Activated CD8-positive, alpha-beta memory T cell treated with anti-CD3 and anti-CD28 coated beads for 4 hours (primary cell): ENCODE measurements at places on chromosomes 4 and X.
A peak's percentile ranks its signal among the peaks of the same experiment; 100 is the strongest.

DNA sequence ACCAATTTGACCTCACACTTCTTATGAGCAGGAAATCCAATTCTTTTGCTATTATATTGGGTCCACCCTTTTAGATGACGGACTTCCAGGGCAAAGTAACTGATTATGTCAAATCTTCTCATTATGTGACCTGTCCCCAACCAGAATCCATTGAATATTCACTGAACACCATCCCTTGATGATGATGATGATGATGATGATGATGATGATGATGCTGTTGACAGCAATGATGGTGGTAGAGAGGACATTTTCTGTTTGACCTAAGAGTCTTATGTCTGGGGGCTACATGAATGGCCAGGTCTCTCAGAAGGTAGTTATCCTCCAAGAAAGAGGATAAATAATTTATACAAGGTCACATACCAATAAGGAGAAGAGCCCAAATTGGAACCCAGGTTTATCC lies 5.2 kb downstream of the TCEAL8 start:
- DNase-seq, result no peak

DNA sequence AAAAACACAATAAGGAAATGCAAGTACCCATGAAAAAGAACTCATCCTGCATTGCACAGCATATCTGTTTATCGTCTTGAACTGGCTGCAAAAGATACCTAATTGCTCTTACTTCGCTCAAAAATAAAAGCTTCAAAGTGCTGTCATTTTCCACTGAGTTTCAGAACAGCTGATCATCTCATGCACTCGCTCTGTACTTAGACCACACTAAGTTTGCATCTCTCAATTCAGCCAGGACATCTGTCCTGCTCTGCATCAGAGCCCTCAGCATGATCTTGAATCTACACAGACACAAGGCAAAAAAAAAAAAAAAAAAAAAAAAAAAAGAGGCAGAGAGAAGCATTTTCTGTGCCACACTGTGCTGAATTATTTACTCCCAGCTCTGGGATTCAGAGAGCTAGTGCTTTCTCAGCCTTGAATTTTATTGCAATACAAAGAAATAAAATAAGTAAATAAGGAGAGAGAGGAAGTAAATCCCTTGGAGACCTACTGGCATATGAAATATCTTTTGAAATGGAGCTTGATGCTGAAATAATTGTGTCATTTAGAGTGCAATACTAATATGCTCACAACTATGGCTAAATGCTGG lies 81.3 kb downstream of the PPP1R2C start:
- DNase-seq, result no peak

GRCh38 chrX:102155806-102156179 lies at the start of gene BEX5:
TSS of gene BEX5 (minus strand) at chrX:102155977. CDS start at chrX:102154265, 1,712 bp downstream.
- peak; percentile 19 for DNase-seq

DNA sequence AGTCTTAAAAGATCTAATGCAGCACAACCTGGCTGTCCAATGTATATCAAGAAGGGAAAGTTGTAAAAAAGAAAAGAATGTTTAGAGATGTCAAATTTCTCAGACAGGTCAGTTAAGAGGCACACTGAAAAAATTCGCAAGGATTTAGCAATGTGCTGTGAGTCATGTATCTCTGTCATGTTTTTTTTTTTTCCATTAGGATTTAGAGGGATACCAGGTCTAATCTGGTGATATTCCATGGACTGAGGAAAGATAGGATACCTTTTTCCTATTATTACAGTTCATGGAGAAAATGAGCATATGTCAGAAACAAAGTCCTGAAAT lies 815.4 kb upstream of the PCDH10 start:
- no peak for DNase-seq

GRCh38 chr4:73710094-73710493 lies 30.3 kb upstream of the CXCL8 start:
- DNase-seq, result no peak

GRCh38 chrX:97326456-97326855 lies 442.7 kb downstream of the RPA4 start:
- DNase-seq, result no peak

DNA sequence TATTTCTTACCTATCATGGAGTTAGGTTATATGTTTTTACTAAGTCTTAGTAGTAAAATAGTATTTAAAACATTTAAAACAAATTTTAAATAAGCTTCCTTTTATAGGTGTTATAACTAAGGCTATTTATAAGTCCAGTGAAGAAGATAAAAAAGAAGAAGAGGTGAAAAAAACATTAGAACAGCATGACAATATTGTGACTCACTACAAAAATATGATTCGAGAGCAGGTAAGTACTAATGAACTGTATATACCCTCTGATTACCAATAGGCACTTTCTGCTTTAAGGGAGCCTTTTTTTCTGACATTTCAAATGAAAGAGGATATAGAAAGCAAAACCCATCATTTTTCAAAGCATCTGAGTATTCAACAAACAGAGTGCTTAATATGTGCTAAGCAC lies 76.6 kb downstream of the USO1 start:
- DNase-seq, result no peak

- no peak for DNase-seq
Measured at GRCh38 chr4:74449571-74450297, 4.8 kb downstream of the AREG start.

- DNase-seq, result no peak
Measured at GRCh38 chr4:14716691-14717090, 285.6 kb upstream of the CPEB2 start.

DNA sequence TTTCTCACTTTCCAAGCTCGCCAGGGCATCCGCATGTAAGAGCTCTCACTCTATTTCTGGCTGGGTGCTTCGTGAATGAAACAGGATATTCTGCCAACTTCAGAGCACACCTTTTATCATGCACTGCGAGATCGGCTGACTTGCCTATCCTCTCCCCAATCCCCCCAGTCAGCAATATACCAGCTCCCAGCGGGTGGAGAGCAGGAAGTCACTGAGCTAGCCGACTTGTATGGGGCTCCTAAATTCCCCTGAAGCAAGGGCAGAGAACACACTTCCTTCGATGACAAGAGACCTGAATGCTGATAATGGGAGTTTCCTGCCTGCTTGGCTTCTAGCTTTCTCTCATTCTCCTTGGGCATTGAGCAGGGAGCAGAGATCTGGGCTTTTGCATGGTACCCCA lies 33.8 kb upstream of the MAMLD1 start:
- DNase-seq, result no peak

- DNase-seq, result no peak
Measured at GRCh38 chrX:30905321-30905720, 16.3 kb upstream of the TAB3 start.
